Stimulated activated CD4-positive, alpha-beta T cell treated with anti-CD3 and anti-CD28 coated beads, TNF-alpha, amount 100 ng/mL, for 48 hours (primary cell): ENCODE measurements at places on chromosomes 12 and 14.

DNA sequence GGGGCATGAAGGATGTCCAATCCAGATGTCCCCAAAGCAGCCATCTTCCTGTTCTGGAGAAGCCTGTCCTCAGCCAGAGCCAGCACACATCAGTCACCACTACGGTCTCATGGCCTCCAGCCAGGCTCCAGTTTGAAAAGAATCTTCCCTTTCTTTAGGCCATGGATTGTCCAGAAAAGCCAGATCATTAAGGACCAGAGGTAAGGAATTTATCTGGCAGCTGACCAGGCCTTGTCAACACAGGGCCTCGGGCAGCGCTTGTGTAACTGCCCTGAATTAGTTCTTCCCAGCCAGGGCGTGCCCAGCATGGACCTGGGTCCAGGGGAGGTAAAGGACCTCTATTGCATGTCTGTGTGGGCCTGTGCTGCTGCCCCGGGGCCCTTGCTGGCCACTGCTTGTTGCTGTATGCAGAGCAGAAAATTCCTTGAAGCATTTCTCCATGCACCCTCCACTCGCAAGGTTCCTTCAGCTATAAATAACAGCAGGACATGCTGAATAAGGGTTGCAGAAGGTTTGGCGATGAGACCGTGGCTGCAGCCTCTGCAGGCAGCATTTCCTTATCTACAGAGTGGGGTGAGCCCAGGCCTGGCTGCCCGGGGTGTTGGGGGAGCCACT, 21.7 kb upstream of the VPS37B start:
- DNase-seq = no peak

GRCh38 chr12:63941879-63942278, 97.4 kb downstream of the SRGAP1 start:
- DNase-seq = no peak

DNA sequence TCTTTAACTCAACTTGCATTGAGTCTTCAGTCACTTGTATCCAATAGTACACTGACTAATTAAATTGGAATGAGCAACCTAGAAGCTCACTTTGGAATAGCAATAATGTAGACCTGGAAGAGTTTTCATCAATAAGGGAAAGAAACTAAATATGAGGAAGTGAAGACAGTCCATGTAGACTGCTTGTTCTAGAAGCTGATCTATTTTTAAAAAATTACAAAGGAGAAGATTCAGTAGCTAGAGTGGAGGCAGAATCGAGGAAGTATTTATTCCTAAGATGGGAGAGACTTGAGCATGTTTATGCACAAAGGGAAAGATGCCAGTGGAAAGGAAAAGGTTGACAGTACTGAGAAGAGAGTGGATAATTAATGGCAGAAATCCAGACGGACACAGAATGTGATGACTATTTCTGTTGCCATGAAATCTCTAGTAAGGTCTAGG, 156.3 kb upstream of the PDE3A start:
- DNase-seq = no peak

- no peak for DNase-seq
These were observed 24.7 kb upstream of the KRT78 start for GRCh38 chr12:52873513-52873831.

GRCh38 chr12:46808955-46809697, 16.7 kb downstream of the SLC38A4 start:
- DNase-seq = no peak

GRCh38 chr12:94674835-94675234, 24.5 kb upstream of the TMCC3 start:
- DNase-seq = no peak

DNA sequence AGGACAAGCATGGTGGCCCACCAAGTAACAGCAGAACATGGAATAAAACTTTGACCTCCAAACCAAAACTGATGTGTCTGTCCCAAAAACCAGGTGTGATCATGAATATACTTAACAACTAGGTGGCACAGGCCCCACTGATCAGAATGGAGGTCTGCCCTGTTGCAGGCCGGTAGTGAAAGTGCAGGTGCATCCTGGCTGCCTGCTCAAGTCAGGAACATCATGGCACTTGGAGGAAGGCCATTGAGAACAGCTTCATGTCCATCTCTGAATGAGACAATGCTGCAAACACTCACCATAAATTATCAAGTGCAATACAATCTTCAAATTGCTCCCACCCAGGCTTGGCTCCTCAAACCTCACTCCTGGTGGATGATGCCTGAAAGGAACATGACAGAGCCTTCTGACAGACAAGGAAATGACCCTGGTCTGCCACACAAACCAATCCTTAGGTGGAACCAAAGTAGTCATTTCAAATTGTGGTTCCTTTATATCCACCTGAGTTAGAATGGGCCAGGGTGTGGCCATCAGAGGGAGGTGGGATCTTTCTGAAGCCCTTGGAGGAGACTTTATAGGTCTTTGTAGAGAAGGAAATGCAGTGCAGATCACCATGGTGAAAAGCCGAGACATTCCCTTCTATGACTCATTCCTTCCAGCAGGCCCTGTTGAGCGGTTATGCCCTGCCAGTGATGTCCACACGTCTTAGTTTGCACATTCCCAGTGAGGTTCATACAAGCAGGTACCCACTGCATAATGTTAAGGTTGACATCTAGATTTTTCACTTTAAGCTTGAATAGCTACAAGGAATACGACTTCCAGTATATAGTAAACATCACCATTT, 36.0 kb downstream of the EGLN3 start:
- DNase-seq = no peak

DNA sequence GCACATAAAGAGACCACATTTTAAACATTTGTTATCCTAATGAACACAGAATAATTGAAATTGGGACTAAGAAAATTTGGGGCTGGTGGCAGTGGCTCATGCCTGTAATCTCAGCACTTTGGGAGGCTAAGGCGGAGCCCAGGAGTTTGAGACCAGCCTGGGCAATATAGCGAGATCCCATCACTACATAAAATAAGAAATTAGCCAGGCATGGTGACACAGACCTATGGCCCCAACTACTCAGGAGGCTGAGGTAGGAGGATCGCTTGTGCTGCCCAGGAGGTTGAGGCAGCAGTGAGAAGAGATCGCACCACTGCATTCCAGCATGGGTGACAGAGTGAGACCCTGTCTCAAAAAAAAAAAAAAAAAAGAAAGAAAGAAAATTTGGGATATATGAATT, 59.7 kb downstream of the CPM start:
- DNase-seq = no peak

DNA sequence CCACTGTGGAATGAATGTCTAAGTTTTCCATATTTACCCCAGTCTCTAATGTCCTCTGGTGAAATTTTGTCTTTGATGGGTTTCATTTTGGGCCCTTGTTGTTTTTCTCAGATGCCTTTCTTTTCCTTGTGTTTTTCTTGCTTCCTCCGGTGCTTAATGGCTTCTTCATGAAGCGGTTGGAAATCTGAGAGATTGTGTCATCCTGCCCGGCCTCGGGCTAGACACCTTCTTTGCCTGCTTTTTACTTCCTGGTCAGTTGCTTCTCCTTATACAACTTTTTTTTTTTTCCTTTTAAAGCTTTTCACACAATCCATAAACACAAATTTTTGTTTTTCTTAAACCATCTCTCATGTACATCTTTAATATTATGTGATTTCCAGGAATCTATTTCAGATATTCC, 7.1 kb downstream of the ETV6 start:
- no peak for DNase-seq

DNA sequence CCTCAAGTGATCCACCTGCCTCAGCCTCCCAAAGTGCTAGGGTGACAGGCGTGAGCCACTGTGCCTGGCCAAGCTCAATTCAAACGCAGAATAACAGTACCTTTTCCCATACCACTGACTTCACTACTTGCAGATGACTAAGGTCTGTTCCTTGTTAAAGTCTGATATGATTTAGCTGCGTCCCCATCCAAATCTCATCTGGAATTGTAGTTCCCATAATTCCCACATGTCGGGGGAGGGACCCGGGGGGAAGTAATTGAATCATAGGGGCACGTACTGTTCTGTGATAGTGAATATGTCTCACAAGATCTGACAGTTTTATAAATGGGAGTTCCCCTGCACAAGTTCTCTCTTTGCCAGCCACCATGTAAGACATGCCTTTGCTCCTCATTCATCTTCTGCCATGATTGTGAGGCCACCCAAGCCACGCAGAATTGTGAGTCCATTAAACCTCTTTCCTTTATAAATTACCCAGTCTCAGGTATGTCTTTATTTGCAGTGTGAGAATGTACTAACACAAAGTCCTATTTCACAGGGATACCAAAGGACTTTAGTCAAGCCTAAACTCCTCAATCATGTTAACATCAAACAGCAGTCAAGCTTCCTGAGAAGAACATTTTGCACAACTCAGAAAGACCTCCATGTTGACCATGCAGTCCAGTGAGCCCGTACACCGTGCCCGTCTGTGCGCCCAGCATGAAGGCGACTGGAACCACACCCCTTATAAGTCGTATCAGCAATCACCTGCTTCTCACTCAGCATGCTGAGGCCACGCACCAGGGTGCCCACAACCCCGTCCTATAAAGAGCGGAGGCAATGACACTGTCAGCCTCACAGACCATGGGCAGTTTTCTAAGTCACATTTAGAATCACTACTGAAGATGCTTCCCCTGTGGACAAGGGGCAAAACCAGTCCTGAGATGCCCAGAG, 36.9 kb downstream of the FOXN3 start:
- no peak for DNase-seq

DNA sequence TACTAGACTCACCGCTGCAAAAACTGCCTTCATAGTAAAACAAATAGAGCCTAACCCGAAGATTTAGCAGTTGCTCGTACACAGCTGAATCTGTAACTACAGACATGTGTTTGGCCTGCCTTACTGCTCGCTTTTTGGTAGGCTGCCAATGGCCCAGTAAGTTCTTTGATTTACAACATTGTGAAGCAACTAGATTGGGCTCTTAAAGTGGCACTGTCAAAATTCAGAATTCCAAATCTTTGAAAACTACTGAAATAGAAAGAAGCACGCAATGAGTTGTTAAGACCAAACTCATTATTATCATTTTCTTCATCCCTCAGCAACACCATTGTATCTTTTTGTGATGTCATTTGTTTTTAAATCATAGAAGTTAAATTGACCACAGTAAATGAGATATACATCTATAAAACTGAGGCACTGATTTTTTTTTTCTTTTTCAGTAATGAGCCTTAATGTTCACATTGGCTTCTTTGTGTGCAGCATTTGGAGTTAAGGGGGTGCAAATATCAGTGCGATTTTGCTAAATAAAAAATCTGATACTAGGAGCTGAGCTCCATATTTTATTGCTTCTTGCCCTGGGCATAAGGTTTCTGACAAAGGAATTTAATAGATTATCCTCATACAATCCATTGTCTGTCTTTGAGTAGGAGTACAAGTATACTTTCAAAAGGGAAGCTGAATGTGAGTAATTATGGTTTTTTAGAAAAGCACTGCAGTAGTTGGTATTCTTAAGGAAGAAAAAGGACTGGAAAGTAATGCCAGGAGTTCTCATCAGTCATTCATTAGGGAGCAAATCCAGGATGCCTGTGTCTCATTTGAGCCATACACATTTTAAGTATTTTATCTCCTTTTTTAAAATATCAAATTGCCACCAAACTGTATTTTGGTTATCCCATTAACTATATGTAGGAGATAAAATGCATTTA, 138.5 kb downstream of the KICS2 start:
- DNase-seq = no peak

DNA sequence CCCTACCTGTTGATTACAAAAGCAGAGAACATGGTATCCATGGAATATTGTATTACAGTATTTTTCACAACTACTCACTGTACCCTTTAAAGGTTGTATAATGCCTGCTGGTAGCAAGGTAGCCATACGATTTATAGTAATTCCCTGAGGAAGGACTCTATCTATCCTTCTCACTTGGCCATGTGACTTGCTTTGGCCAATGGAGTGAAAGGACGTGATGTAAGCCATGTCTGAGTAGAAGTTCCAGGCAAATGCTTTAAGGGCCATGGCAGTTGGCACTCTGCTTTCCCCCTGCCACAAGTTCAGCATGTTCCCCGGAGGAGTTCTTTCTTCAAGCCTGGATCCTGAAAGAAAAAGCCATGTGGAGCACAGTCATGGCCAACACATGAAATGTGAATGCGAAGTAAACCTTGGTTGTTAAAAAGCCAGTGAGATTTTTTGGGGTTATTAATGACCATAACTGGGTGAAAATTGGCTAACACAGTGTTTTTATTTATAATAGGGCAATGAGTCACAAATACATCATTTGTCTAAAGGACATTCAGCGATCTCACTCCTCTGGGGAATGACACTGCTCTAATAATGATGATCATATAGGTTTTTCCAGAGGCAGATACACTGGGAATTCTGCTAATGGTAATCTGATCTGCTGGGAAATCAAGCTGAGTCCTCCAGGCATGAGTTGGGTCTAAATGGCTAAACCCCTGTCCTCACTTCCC, 67.4 kb upstream of the SLC38A2 start:
- no peak for DNase-seq

DNA sequence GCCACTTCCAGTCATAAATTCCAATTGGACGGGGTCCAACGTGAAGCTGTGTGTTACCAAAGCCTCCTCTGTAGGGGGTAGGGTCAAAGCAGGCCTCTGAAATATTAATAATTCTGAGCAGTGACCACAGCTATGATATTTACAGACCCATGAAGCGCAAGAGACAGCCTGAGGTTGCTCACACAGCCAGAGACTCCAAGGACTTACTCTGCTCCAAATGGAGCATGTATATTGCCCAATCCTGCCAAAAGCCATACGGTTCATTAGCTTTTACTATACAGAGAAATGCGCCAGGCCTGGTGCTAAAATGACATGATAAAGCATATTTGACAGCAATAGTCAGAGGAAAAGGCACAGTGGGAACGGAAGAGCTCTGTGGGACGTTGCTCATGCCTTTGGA, 151.3 kb downstream of the PAH start:
- no peak for DNase-seq

GRCh38 chr12:103875666-103876065, 34.6 kb upstream of the NT5DC3 start:
- DNase-seq = no peak

DNA sequence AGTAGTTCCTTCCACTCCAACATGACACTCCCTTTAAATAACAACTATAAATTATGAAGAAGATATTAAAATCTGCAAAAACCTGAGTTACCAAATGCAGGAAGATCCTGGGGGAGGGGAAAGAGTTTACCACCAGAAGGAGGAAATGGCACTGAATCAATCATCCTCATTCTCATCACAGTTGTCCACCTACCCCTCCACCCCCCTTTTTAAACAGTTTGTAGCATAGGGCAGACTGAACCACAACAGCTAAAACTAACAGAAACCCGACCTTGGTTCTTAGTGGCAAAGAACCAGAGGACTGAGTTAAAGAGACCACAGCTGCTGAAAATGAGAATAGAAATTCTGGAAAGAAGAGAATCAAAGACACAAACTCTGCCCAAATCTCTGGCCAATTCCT, 189.5 kb downstream of the MED13L start:
- DNase-seq = no peak

DNA sequence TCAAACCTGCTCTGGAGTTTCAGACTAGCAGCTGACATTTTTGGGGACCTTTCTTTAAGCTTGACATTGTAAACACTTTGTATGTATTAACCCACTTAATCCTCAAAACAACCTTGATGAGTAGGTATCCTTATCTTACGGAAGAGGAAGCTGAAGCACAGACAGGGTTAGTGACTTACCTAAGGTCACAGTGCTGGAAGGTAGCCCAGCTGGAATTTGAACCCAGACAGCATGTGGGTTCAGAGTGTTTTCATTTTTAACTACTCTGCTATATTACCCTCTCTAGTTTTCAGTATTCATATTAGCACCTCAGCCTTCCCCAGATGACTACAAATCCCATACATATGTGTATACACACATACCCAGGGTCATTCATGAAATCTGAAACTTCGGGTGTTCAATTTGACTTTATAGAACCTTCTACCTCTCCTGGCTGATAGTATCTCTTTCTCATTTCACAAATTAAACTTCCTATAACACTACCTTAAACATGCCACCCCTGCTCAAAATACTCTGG, 13.9 kb downstream of the LPCAT3 start:
- no peak for DNase-seq

GRCh38 chr12:74449872-74450271, 87.8 kb upstream of the ATXN7L3B start:
- no peak for DNase-seq
